ENCODE measurements at places on chromosomes 6 and 20. TPM values are rescaled to one million over a fixed set of nuclear protein-coding genes. Genes with fewer than 3 reads are reported as not detected.

GRCh38 chr6:18177286-18177965 lies 22.2 kb downstream of the KDM1B start:
- H3K36me3 ChIP-seq: peaks cover 47% of the 10 kb centered on the region
- no peak overlapping the region for H3K27ac ChIP-seq
- H3K4me1 ChIP-seq: peaks cover 1% of the 10 kb centered on the region
- no peak for DNase-seq
- no peak overlapping the region for H3K4me3 ChIP-seq

- no peak for DNase-seq
- H3K4me1 ChIP-seq: no peaks in the 10 kb centered on the region
- H3K27me3 ChIP-seq: no peaks in the 10 kb centered on the region
- H3K27ac ChIP-seq: no peak overlapping the region
- H3K4me3 ChIP-seq: no peak overlapping the region
These were observed 165.2 kb upstream of the TOP1 start for GRCh38 chr20:40863355-40863919.

GRCh38 chr6:108438918-108439317 lies 121.8 kb upstream of the FOXO3 start:
- DNase-seq: no peak
- no peak overlapping the region for H3K27ac ChIP-seq
- peaks cover 4% of the 10 kb centered on the region for H3K27me3 ChIP-seq

- no peak overlapping the region for H3K27ac ChIP-seq
- H3K4me1 ChIP-seq: peaks cover 58% of the 10 kb centered on the region
- H3K36me3 ChIP-seq: peaks cover 17% of the 10 kb centered on the region
- no peaks in the 10 kb centered on the region for H3K27me3 ChIP-seq
These were observed 257.8 kb downstream of the GMPR start for GRCh38 chr6:16496210-16496609.

- H3K36me3 ChIP-seq: no peaks in the 10 kb centered on the region
- H3K4me3 ChIP-seq: no peak overlapping the region
- H3K4me1 ChIP-seq: no peaks in the 10 kb centered on the region
- no peak overlapping the region for H3K27ac ChIP-seq
- H3K27me3 ChIP-seq: peaks cover 6% of the 10 kb centered on the region
- DNase-seq: no peak
These were observed 89.5 kb upstream of the HEY2 start for GRCh38 chr6:125659887-125660286.

DNA sequence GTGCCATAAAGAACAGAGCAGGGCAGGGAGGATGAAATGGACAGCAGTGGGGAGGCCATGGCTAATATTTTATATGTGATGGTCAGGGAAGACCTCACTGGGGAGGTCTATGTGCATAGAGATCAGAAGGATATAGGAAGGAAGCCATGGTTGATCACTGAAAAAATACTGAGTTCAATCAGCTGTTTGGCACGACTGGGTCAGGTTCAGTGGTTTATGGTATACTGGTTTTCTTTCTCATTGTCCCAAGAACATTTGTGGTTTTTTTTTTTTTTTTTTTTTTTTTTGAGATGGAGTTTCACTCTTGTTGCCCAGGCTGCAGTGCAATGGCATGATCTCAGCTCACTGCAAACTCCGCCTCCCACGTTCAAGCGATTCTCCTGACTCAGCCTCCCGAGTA lies 78.3 kb upstream of the TIAM2 start:
- peaks cover 16% of the 10 kb centered on the region for H3K4me1 ChIP-seq
- no peak overlapping the region for H3K4me3 ChIP-seq
- no peaks in the 10 kb centered on the region for H3K27me3 ChIP-seq

GRCh38 chr6:160426136-160426535 lies 78.0 kb downstream of the SLC22A3 start:
- H3K4me3 ChIP-seq: no peak overlapping the region
- no peak for DNase-seq
- peaks cover 10% of the 10 kb centered on the region for H3K4me1 ChIP-seq
- H3K36me3 ChIP-seq: no peaks in the 10 kb centered on the region

- H3K4me1 ChIP-seq: peaks cover 21% of the 10 kb centered on the region
- no peak for DNase-seq
- peaks cover 42% of the 10 kb centered on the region for H3K27me3 ChIP-seq
- no peaks in the 10 kb centered on the region for H3K36me3 ChIP-seq
- no peak overlapping the region for H3K4me3 ChIP-seq
These were observed 64.8 kb downstream of the FAM50B start for GRCh38 chr6:3913958-3914337.

- H3K36me3 ChIP-seq: no peaks in the 10 kb centered on the region
- no peaks in the 10 kb centered on the region for H3K4me1 ChIP-seq
- no peaks in the 10 kb centered on the region for H3K27me3 ChIP-seq
- H3K4me3 ChIP-seq: no peak overlapping the region
These were observed 110.2 kb downstream of the FAM50B start for GRCh38 chr6:3959385-3959784.

DNA sequence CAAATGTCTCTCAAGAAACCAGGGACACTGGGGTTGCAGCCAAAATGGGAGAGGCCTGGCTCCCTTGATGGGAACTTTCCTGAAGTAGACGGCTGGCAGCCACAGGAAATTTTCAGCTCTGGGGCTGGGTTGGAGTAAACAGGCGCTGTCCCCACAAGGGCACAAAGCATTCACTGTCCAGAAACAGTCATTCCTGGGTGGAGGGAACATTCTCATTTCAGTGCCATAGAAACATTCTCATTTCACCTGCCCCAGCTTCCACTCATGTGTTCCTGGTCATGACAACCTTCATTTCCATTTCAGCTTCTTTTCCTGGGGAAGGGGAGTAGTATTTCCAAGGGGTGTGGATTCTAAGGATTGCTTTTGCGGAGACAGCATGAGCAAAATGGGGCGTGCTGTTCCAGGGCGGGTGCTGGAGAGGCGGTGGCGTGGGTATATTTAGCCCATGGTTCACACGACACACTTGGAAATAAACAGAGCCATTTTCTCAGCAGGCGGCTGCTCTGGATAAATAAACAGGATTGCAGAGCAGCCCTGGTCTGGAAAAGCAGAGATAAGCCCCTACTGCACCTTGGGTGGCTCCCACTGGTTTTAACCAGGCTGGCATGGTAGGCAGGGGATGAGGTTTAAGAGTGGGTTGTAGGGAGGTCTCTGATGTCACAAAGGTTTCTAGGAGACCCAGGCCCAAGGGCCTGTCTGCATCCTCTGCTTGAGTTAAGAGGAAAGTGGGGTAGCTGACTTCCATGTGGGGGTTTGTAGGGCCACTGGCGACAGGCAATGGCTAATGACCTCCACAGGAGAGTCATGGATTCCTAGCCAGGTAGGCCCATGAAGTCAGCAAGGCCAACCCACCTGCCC lies 32.9 kb downstream of the COX4I2 start:
- no peaks in the 10 kb centered on the region for H3K27me3 ChIP-seq
- no peak overlapping the region for H3K4me3 ChIP-seq
- peaks cover 76% of the 10 kb centered on the region for H3K4me1 ChIP-seq
- peaks cover 86% of the 10 kb centered on the region for H3K36me3 ChIP-seq
- no peak for DNase-seq

DNA sequence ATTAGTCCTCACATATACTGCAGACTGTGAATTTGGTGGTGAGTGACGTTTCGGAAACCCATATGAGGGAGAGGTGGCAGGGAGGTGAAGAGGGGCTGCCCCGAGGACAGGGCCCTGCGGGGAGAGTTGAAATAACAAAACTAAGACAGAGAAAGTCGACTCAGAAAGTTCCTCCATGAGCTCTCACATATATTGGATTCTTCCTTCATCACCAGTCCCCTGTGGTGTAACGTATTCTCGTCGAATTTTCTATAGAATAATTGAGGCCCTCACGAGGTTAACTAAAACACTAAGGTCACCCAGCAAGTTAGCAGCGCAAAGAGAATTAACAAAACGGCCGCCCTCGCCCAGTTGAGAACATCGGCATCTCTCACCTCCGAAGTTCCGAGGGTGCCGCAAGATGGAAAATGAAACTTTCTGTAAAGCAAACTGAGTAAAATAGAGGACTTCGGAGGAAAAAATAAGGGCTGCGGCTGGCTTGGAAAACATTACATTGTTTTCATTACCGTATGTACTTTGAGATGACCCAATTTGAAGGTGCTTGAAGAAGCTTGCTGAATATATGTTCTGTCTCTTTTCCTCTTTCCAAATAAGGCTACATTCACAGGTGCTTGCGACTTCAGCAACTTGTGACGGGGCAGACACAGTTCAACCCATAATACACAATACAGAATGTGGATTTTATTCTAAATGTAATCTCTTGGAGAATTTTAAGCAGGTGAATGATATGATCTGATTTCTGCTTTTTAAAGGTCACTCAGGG lies 490.9 kb upstream of the JARID2 start:
- peak overlapping the region; percentile 88 for H3K27ac ChIP-seq
- DNase-seq: peak; percentile 73
- no peaks in the 10 kb centered on the region for H3K27me3 ChIP-seq
- peaks cover 18% of the 10 kb centered on the region for H3K4me1 ChIP-seq
- H3K36me3 ChIP-seq: no peaks in the 10 kb centered on the region
- H3K4me3 ChIP-seq: peak overlapping the region; percentile 28

- peaks cover 1% of the 10 kb centered on the region for H3K27me3 ChIP-seq
- H3K4me3 ChIP-seq: no peak overlapping the region
These were observed 107.4 kb upstream of the FRMD1 start for GRCh38 chr6:168186438-168186837.

DNA sequence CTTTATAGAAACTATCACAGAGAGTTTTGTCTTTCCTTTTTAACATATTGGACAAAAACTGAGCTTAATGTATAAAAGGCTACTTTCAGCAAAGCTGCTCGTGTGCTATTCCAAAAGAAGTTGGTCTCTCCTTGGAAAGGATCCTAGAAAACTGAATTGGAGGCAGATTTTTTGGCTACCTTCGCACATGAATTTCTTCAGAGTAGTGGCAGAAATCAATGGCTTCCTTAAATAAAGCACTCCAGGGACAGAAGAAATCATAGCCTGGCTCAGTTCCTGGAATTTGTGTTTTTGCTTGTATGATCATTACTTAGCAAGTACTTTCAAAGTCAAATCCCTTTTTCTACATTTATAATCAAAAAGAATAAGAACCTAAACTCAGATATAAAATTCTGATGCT lies 780.3 kb downstream of the PHF3 start:
- no peak overlapping the region for H3K27ac ChIP-seq
- no peak for DNase-seq
- H3K4me3 ChIP-seq: no peak overlapping the region
- H3K27me3 ChIP-seq: no peaks in the 10 kb centered on the region

DNA sequence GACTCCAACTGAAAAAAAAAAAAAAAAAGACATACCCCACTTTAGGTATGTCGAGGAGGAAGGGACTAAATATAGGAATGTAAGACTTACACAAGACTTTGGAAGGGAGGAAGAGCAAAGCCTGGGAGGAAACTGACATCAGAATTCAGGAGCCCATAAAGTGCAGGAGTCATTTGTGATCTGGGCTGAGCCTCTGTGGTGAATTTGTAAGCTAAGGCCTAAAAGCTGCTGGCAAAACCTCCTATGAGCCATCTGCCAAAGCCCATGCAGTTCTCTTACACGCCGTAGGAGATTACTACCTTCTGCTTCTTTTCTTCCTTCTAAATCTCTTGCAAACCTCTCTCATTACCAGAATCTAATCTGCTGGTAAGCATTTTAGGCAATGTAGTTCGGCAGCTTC lies 52.0 kb upstream of the THEMIS start:
- DNase-seq: no peak
- H3K4me3 ChIP-seq: no peak overlapping the region
- H3K27me3 ChIP-seq: no peaks in the 10 kb centered on the region
- peak overlapping the region; percentile 71 for H3K27ac ChIP-seq
- peaks cover 12% of the 10 kb centered on the region for H3K36me3 ChIP-seq

The EDN3 gene
- not detected for total RNA-seq

The RHAG gene
- not detected for total RNA-seq

The ZFAND3 gene
- total RNA-seq: 37.9 TPM

The GMEB2 gene
- 16.3 TPM for total RNA-seq

The CAP2 gene
- not detected for total RNA-seq

The SIRPB1 gene
- 0.83 TPM for total RNA-seq

The HLA-DRB5 gene
- 5.9 TPM for total RNA-seq

The RTEL1 gene
- 39.1 TPM for total RNA-seq

The TRAPPC3L gene
- not detected for total RNA-seq

The IP6K3 gene
- total RNA-seq: not detected

The OXT gene
- not detected for total RNA-seq

Data from activated CD8-positive, alpha-beta T cell treated with anti-CD3 and anti-CD28 coated beads for 36 hours (primary cell).